ENCODE measurements at places on chromosomes 13 and 19.

- no peak for DNase-seq
These were observed 28.2 kb downstream of the GAS6 start for GRCh38 chr13:113835461-113836270.

- no peak for DNase-seq
These were observed 153.8 kb upstream of the LSM14A start for GRCh38 chr19:34018546-34018945.

DNA sequence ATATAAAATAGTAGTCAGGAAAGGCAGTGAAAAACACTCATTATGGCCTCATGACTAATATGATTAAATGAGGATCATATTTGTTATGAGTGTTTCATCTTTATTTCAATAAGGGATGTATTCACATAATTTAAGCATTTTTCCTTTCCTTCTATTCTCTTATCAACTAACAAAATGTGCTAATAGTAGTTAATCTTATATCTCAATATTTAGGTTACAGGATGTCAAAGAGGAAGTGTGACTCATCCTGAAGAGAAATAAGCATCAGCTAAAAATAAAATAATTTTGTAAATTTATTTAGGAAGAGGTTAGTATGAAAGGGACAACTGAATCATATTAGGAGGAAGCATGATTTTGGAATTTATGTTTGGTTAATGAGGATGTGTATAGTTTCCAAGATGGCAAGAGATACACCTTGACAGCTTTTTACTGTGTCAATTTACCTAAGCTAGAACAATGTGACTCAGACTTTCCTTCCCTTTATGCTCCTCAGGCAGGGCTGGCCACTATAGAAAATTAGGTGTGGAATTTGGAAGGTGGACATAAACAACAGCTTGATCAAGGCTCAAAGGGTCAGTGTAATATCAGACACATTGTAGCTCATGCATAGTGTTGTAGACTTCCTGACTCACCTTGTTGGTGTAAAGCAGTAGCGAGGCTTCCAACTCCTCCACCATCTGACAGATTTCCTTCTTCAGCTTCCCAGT, 172.7 kb downstream of the SLITRK1 start:
- no peak for DNase-seq

- no peak for DNase-seq
These were observed 73.0 kb downstream of the CYSLTR2 start for GRCh38 chr13:48726711-48727110.

DNA sequence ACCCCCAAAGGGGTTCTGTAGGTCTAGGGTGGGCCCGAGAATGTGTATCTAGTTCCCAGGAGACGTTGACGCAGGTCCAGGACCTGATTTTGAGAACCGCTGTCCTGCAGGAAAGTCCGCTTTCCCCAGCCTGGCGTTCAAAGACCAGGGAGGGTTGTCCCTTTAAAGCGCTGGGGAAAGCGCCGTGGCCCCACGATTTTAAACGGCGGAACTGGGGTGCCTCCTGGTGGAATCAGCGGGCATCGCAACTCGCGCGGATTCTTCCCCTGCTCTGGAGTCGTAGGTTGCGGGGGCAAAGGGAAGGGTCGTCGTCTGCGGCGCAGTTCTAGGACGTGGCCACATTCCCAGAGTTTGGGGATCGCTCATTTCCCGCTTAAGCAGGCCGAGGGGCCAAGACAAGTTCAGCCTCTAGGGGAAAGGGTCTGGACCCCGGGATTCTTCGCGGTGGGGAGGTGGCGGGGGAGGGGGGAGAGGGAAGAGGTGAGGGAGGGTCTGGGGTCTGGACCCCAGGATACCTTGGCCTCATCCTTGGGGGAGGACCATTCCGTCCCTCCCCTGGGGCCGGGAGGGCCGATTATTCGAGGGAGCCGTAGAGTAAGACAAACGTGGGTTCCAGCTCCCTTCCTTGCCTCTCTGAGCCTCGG, 7.7 kb downstream of the PNMA8B start:
- peak; percentile 83 for DNase-seq

DNA sequence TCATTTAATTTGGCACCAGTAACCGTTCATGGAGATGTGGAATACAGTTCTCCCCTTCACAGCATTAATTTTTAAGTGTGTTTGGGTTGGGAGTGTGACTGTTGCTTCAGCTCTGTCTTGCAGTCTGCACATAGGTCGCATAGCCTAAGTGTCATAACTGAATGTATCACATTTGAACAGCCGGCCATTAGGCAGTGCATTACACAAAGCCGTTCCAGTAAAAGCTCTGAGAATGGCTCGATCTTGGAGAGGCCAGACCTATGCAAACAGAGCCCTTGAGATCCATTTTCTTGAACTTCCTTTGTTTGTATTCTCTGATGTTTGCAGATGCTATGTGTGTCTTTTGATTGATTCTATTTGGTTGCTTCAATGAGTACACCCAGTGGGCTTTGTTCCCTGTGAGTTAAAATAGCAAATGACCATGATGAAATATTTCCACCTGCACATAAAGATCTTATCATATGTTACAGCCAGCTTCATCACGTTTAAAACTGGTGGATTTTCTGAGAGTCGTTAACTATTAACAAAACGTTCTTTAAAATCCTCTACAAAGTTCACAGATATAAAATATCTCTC, 1104.9 kb upstream of the SLC10A2 start:
- no peak for DNase-seq

- DNase-seq = no peak
These were observed 14.2 kb upstream of the LILRB1 start for GRCh38 chr19:54616057-54616456.

- no peak for DNase-seq
These were observed 237.5 kb downstream of the COG6 start for GRCh38 chr13:39892721-39893685.

DNA sequence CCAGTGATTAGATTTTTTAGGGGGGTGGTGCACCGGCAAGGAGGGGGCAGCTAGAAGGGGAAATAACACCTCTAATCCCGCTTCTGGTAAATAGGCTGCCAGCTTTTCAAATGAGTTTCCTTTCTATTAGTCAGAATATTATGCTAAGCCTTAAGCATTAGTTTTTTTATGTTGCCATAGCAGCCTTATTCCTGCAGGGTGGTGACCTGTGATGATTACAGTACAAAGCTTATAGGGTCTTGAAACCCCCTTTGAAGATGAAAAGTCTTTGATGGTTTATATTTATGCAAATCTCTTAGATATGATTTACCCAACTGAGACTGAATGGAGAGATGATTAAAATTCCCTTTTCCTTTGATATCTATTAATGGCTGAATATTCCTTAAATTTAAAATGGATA, 109.8 kb downstream of the ZIC5 start:
- no peak for DNase-seq

DNA sequence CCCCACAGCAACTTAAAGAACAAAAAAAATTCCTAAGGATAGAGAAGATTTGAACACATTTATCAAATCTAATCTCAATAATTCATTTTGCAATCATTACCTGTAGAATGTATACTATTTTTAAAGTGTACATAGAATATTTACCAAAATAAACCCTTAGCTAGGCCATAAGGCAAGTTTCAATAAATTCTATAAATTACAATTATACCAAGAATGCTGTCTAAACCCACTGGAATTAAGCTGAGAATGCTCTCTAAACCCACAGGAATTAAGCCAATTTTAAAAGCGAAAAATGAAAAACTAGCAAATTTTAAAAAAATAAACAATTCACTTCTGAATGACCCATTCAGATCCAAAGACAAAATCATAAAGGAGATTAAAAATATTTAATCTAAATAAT, 540.4 kb upstream of the NBEA start:
- DNase-seq = no peak

GRCh38 chr13:21040120-21040826, 21.1 kb downstream of the LATS2 start:
- no peak for DNase-seq

- DNase-seq = no peak
These were observed 18.8 kb upstream of the TNFRSF19 start for GRCh38 chr13:23551213-23552008.

GRCh38 chr13:53142306-53142705, 113.7 kb downstream of the OLFM4 start:
- DNase-seq = no peak

- DNase-seq = no peak
These were observed 591 bp downstream of the DEDD2 start for GRCh38 chr19:42216653-42217519.

GRCh38 chr13:67278235-67278634, 48.1 kb upstream of the PCDH9 start:
- no peak for DNase-seq

GRCh38 chr13:105007166-105007808, 1528.2 kb downstream of the EFNB2 start:
- DNase-seq = no peak

GRCh38 chr13:111577956-111578605, 257.6 kb downstream of the TEX29 start:
- no peak for DNase-seq

- DNase-seq = no peak
These were observed 291.8 kb downstream of the TSHZ3 start for GRCh38 chr19:31057476-31057875.
